ENCODE measurements at places on chromosomes 7 and 10. TPM values are rescaled to one million over a fixed set of nuclear protein-coding genes. Genes with fewer than 3 reads are reported as not detected.

DNA sequence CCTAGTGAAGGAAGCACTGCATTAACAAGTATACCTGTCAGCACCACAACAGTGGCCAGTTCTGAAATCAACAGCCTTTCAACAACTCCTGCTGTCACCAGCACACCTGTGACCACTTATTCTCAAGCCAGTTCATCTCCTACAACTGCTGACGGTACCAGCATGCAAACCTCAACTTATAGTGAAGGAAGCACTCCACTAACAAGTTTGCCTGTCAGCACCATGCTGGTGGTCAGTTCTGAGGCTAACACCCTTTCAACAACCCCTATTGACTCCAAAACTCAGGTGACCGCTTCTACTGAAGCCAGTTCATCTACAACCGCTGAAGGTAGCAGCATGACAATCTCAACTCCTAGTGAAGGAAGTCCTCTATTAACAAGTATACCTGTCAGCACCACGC, 16.1 kb downstream of the MUC17 start:
- no peak for DNase-seq

DNA sequence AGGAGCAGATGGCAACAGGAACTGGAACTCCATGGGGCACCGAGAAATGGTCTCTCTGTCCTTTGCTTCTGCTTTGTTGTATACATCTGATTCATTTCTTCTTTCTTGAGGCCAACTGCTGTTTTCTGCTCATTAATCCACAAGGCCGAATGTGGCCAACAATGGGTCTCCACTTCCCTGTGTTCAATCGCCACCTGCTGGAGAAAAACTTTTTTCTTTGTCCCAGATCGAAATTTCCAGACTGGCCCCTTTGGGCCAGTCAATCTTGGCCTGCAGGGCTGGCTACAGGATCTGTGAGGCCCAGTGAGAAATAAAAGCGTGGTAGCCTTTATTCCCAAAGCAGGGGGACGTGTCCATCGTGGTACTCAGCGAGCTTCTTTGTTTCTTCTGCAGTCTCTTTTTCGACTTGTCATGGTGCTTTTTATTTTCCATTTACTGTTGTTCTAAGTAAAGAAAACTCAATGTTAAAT, 58.8 kb downstream of the PARP12 start:
- no peak for DNase-seq

DNA sequence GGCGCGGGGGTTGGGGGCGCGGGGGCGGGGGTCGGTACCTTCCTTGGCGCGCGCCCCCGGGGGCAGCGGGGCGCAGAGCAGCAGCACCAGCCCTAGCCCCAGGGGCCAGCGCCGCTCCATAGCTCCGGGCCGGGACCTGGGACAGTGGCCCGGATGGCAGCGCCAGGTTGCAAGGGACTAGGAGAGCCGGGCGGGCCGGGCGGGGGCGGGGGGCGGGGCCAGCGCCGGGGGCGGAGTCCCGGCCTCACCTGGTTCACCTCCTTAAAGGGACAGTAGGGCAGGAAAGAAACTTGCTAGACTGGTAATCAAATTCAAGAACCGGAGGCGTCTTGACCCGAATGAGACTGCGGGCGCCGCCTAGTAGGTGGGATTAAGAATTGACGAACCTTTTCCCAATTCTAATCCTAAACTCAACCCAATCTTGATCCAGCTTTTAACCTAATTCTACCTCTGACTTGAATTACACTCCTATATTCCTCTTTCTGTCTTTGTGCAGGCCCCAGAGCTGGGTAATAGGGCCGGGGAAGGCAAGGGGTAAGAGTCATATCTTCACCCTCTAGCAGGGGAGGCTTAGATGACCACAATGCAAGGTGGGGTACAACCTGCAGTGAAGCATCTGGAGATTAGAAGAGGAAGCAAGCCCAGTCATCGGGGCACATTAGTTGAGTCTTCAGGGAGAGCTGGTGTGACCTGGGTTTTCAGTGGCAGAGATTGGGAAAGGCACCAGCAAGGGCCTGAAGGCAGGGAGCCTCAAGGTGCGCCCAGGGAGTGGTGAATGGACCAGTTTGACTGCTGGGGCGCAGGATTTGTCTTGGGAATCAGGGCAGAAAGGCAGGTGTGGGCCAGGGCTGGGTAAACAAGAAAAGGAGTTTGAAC, at the start of gene EPHA1:
Gene EPHA1 (minus strand): TSS at position 171 of the 876 bp plus-strand sequence. CDS start 51 bp downstream, at position 120.
- DNase-seq = peak; percentile 64

- no peak for DNase-seq
Observed at GRCh38 chr7:73613954-73614735, 10.2 kb downstream of the MLXIPL start.

The NUTM2A gene
- 0.48 TPM for total RNA-seq

The FAM25C gene
- not detected for total RNA-seq

The GLI3 gene
- total RNA-seq = 0.46 TPM

The MALRD1 gene
- total RNA-seq = not detected

The HOXA10 gene
- not detected for total RNA-seq
